ENCODE measurements at places on chromosomes 4 and X. TPM values are rescaled to one million over a fixed set of nuclear protein-coding genes. Genes with fewer than 3 reads are reported as not detected.

MAP9 gene
- 6.5 TPM for total RNA-seq

FRMPD3 gene
- not detected for total RNA-seq

NKRF gene
- total RNA-seq = 10.0 TPM

CFI gene
- 11.4 TPM for total RNA-seq

BCOR gene
- 37.0 TPM for total RNA-seq

FGF2 gene
- 14.6 TPM for total RNA-seq

RAB41 gene
- not detected for total RNA-seq

SLC39A8 gene
- total RNA-seq = 12.6 TPM

TLR6 gene
- 3.0 TPM for total RNA-seq

SLC2A9 gene
- 0.26 TPM for total RNA-seq

LDB2 gene
- not detected for total RNA-seq

AFM gene
- total RNA-seq = not detected

CLIC2 gene
- total RNA-seq = not detected

GAGE12H gene
- not detected for total RNA-seq

GAGE13 gene
- 9.5 TPM for total RNA-seq

FGFBP1 gene
- 4.8 TPM for total RNA-seq

KLHL4 gene
- 0.64 TPM for total RNA-seq

PPP4R3C gene
- total RNA-seq = not detected

PCDH7 gene
- total RNA-seq = 3.5 TPM
